ENCODE measurements at places on chromosomes 11 and 22. TPM values are rescaled to one million over a fixed set of nuclear protein-coding genes. Genes with fewer than 3 reads are reported as not detected.

OR52R1 gene
- total RNA-seq, result not detected

MMP8 gene
- total RNA-seq, result not detected

DSCAML1 gene
- 2.3 TPM for total RNA-seq

HEPN1 gene
- not detected for total RNA-seq

PDE2A gene
- 12.8 TPM for total RNA-seq

GALNT18 gene
- total RNA-seq, result 12.3 TPM

OR5A1 gene
- total RNA-seq, result not detected

DDIAS gene
- total RNA-seq, result 0.48 TPM

RAB39A gene
- 2.1 TPM for total RNA-seq

FAM181B gene
- 1.5 TPM for total RNA-seq

DNA sequence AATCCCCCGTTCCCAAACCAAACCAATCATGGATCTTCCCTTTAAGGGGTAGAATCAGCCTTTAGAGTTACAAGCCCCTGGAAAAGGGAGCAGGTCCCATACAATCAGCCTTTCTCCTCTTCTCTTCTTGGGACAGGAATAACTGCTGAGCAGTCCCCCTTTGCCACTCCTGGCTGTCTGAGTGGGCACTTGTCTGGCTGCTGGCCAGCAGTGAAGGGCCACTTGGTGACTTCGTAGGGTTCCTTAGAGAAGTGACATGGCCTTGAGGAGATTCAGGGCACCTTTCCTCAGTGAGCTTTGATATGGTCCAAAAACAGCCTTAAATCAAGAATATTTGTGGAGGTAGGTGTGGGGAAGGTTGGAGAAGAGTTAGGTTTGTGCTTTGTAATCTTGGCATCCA, 53.5 kb upstream of the HORMAD2 start:
- no peak overlapping the region for H3K4me3 ChIP-seq
- H3K27ac ChIP-seq, result no peak overlapping the region
- H3K36me3 ChIP-seq, result no peaks in the 10 kb centered on the region
- no peak for DNase-seq

DNA sequence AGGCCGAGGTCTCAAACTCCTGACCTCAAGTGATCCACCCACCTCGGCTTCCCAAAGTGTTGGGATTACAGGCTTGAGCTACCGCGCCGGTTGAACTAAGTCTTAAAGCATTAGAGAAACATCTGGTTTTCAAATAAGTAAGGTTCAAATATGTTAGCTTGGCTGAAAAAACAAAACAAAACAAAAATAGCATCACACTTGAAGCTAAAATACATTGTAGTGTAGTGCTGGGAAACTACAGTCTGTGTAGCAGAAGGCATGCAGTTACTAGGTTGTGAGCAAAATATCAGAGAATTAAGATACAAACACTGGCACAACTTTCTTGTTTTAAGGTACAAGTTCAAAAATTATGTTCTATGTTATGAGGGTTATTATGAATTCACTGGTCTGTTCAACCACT, 224.8 kb upstream of the CHORDC1 start:
- no peaks in the 10 kb centered on the region for H3K36me3 ChIP-seq
- H3K27ac ChIP-seq, result no peak overlapping the region
- no peak overlapping the region for H3K4me3 ChIP-seq
- no peaks in the 10 kb centered on the region for H3K27me3 ChIP-seq
- no peaks in the 10 kb centered on the region for H3K4me1 ChIP-seq

- H3K27me3 ChIP-seq, result no peaks in the 10 kb centered on the region
- peak within 1 kb of the TSS; percentile 48 for H3K4me3 ChIP-seq
- H3K27ac ChIP-seq, result peak within 1 kb of the TSS; percentile 67
- no peaks in the 10 kb centered on the region for H3K36me3 ChIP-seq
- H3K4me1 ChIP-seq, result peaks cover 4% of the 10 kb centered on the region
- peak; percentile 52 for DNase-seq
These were observed at the start of gene RHOD for GRCh38 chr11:67056267-67057204. RHOD (plus strand) TSS chr11:67056847; CDS start chr11:67056903, 56 bp downstream.

GRCh38 chr11:954392-955153, 28.9 kb downstream of the AP2A2 start:
- no peaks in the 10 kb centered on the region for H3K27me3 ChIP-seq
- no peak overlapping the region for H3K27ac ChIP-seq
- no peak overlapping the region for H3K4me3 ChIP-seq
- no peak for DNase-seq
- no peaks in the 10 kb centered on the region for H3K4me1 ChIP-seq

DNA sequence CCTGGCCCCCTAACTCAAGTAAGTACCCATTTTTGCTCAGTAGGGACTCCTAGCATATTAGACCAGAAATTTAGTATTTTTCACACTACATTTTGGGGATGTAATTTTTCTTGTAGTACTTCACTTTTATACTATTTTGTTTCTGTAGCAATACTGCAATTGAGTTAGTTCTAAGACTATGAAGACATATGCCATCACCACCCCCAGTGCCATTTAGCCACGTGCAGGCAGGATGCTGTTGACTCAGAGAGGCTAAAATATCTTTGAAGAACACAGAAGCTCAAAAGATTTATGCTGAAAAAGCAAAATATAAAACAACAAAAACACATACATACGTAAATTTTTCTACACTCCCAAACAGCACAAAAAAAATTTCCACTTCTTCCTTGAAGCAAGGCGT, 29.1 kb upstream of the DLAT start:
- H3K36me3 ChIP-seq, result no peaks in the 10 kb centered on the region
- DNase-seq, result no peak
- H3K27me3 ChIP-seq, result no peaks in the 10 kb centered on the region
- no peak overlapping the region for H3K27ac ChIP-seq
- no peak overlapping the region for H3K4me3 ChIP-seq

GRCh38 chr22:20267441-20268278, 458 bp downstream of the RTN4R start:
- no peaks in the 10 kb centered on the region for H3K36me3 ChIP-seq
- peak overlapping the region; percentile 38 for H3K4me3 ChIP-seq
- no peak overlapping the region for H3K27ac ChIP-seq
- H3K4me1 ChIP-seq, result peaks cover 5% of the 10 kb centered on the region
- DNase-seq, result no peak
- no peaks in the 10 kb centered on the region for H3K27me3 ChIP-seq

GRCh38 chr11:2248762-2249161, 21.6 kb downstream of the ASCL2 start:
- H3K4me3 ChIP-seq, result no peak overlapping the region
- no peak for DNase-seq
- H3K27me3 ChIP-seq, result no peaks in the 10 kb centered on the region
- no peaks in the 10 kb centered on the region for H3K36me3 ChIP-seq
- H3K4me1 ChIP-seq, result no peaks in the 10 kb centered on the region

GRCh38 chr11:108970221-108970991, 305.5 kb downstream of the DDX10 start:
- DNase-seq, result no peak
- no peak overlapping the region for H3K27ac ChIP-seq
- no peaks in the 10 kb centered on the region for H3K27me3 ChIP-seq
- no peaks in the 10 kb centered on the region for H3K4me1 ChIP-seq
- no peak overlapping the region for H3K4me3 ChIP-seq

DNA sequence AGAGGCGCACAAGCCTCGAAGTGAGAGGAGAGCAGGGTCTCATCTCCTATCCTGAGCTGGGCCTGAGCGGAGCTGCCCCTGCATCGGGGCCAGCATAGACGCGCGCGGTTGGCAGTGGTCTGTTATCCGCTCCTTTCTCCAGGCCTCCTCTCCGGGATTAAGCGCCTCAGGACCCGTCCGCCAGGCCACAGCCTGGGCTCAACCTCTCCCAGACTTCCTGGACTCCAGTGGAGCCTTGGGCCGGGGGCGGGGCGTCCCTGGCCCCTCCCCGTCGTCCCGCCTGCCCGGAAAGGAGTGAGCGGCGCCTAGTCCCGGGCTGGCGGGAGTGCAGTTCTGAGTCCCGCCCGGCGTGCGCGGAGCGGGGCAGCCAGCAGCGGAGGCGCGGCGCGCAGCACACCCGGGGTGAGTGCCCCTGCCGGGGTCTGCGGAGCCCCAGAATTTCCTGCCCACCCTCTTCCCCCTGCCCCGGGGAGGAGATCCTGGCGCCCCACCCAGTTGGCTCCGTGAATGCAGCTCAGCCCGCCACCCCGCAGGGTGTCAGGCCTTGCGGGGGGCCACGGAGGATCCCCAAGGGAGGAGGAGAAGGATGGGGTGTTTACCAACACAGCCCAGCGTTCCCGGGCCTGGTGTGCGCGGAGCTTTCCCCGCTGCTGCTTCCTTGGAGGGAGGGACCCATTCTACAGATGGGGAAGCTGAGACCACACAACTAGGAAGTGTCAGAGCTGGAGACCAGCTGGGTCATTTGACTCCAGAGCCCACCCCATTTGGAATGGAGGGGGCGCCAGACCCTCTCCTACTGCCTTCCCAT, at the start of gene TCIRG1:
Gene TCIRG1, plus strand, starts transcription at position 308 of the 808 bp plus-strand sequence. CDS start 2,247 bp downstream, outside the sequence.
- H3K4me1 ChIP-seq, result peaks cover 14% of the 10 kb centered on the region
- no peaks in the 10 kb centered on the region for H3K27me3 ChIP-seq
- peak within 1 kb of the TSS; percentile 84 for H3K27ac ChIP-seq
- no peaks in the 10 kb centered on the region for H3K36me3 ChIP-seq

GRCh38 chr11:118889797-118890196, 6.1 kb downstream of the CXCR5 start:
- H3K27ac ChIP-seq, result no peak overlapping the region
- H3K36me3 ChIP-seq, result no peaks in the 10 kb centered on the region
- no peaks in the 10 kb centered on the region for H3K27me3 ChIP-seq
- peaks cover 7% of the 10 kb centered on the region for H3K4me1 ChIP-seq

DNA sequence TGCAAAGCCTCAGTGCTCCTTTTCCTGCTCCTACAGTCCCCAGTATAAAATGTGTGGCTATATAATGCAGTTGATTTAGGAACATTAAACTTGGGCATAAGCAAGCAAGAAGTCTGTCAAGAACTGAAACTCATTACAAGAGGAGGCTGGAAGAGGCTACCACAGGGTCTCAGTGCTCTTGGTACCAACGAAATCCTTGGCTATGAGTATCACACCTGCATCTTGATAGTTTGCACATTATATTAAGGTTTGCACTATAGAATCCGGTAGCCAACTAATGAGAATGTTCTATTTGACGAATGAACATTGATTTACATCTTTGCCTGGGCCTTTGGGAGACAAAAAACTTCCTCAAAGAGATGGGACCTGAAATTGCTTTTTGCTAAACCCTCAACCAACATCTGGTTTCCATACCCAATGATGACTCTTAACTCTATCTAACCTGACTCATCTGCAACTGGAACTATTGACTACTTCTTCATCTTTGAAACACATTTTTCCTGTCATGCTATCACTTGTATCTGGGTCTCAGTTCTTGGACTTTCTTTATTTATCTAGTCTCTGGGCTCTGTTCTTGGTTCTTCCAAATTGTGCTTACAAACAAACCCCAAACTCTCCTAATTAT, 207.2 kb upstream of the CTSC start:
- H3K4me3 ChIP-seq, result no peak overlapping the region
- no peaks in the 10 kb centered on the region for H3K4me1 ChIP-seq
- H3K36me3 ChIP-seq, result no peaks in the 10 kb centered on the region
- no peak overlapping the region for H3K27ac ChIP-seq
- no peaks in the 10 kb centered on the region for H3K27me3 ChIP-seq
- DNase-seq, result no peak
